ENCODE measurements at places on chromosomes 13 and 19. TPM values are rescaled to one million over a fixed set of nuclear protein-coding genes. Genes with fewer than 3 reads are reported as not detected.

Gene C19orf67
- not detected for total RNA-seq

Gene FREM2
- not detected for total RNA-seq

GRCh38 chr19:17540174-17540573, 15.3 kb upstream of the COLGALT1 start:
- DNase-seq, result no peak

DNA sequence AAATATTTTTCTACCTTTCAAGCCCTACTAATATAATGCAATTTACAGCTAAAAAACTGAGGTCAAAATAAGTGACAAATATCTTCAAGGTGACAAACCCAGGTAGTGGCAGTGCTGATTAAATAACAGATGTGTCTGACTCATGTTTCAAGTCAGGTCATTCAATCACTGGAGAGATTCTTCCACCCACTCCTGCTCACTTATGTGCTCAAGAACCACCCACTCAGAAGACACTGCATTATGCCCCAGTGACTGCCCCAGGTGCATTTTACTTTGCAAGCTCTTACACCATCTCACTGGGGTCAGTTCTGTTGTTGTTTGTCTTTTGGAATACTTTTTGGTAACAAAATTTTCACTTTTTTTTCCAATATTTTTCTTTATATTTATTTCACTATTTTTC, 2.2 kb downstream of the ZNF100 start:
- DNase-seq, result peak; percentile 14

- no peak for DNase-seq
These were observed 26.3 kb upstream of the TNFSF11 start for GRCh38 chr13:42547612-42548011.

DNA sequence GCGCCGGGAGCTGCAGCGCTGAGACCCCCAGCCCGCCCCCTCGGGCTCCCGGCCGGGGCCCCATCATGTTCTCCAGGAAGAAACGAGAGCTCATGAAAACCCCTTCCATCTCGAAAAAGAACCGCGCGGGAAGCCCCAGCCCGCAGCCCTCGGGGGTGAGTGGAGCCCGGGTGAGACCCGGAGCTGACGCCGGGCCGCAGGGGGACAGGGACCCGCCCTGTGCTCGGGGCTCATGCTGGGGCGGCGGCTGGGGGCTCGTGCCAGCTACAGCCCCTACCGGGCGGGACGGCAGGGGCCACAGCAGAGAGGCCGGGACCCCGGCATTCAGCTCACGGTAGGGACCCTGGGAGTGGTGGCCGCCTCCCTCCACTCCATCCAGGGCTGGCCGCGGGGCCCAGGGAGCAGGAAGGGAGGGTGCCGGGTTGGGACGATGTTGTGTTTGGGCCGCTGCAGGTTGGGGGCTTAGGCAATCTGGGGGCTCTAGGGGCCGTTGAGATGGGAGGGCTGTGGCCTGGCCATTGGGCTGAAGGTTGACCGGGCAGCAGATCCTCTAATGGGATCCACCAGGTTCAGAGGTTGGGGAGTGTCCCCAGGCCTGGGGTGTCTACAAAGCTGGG, 482 bp downstream of the ARHGAP45 start:
- DNase-seq, result no peak

DNA sequence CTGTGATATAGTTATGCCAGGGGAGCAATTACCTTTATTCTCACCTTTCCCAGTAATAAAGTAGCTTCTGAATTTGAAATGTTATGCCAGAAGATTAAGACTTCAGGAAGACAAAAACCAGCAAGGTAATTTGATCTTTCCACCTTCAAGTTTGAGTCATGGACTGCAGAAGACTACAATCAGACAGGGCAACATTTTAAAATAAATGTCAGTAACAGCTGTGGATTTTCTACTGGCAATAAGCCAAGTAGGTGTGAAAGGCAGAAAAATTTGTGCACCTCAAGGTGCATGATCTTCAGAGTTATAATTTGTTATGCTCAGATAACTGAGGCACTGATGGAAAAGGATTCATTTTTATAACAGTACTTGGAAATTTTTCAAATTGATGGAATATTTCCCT, 54.9 kb downstream of the SLITRK1 start:
- DNase-seq, result peak; percentile 6

DNA sequence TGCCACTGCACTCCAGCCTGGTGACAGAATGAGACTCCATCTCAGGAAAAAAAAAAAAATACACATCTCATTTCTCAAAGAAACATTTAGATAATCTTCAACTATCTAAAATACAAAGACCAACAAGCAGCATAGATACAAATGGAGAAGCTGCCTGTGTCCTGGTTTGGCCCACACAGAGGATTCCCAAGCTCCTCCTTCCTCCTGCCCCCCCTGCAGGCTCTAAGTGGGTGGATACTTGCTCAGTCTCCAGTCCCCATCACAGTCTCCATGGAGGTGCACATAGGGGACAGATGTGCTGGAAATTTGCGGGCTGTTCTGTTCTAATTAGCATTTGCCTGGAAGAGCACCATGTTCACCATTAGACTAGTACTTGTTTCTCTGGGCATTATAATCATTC, 59.9 kb downstream of the ABCC4 start:
- no peak for DNase-seq

DNA sequence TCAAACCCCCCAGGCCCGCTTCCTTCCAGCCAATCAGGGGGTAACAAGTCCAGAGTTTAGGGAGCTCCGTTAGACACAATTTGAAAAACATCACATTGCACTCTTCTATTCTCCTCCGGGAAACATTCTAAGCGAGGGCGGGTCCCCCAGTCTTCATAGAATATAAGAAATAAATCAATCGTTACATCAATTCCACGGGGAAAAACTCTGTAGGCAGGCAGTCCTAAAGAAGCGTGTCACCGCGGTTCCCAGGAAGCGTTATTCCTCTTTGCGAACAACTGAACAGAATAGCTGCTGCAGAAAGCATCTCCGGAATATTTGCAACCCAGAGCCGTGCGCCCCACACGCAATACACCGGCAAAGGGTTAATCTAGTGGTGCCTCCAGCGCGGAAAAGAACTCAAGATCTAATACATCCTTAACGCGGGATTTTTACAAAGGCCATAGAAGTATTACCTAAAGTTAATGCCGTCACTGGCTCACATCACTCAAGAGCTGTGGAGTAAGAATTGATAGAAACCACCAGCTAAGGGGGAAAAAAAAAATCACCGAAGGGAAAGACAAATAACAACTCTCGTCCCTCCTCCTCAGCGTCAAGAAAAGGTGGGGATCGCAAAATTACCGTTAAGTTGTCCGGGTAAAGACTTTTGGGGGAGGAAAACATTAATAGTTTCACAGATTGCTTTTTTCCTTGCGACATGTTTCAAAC, 65.1 kb downstream of the KCNRG start:
- DNase-seq, result peak; percentile 58

Gene RASGRP4
- not detected for total RNA-seq

- peak; percentile 63 for DNase-seq
These were observed 14.1 kb upstream of the PRKD2 start for GRCh38 chr19:46731007-46731501.

- no peak for DNase-seq
These were observed 1.0 kb upstream of the HAMP start for GRCh38 chr19:35281303-35281702.

GRCh38 chr13:65914716-65915115, 1315.4 kb downstream of the PCDH9 start:
- DNase-seq, result peak; percentile 23

- DNase-seq, result no peak
These were observed at the start of gene ZNF835 for GRCh38 chr19:56671613-56671994. Gene ZNF835 (minus strand): TSS chr19:56671757. CDS start chr19:56665198, 6,559 bp downstream.

DNA sequence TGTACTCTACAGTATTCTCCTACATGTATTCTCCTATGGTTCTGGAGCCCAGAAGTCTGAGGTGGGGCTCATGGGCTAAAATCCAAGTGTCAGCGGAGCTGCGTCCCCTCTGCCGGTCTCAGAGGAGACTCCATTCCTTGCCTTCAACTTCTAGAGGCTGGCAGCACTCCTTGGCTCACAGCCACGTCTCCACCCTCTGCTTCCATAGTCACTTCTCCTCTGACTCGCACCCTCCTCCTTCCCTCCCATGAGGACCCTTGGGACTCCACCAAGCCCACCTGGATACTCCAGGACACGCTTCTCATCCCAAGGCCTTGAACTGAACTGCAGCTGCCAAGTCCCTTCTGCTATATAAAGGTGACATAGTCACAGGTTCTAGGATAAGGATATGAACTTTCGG, 27.8 kb downstream of the DHRS12 start:
- DNase-seq, result no peak

DNA sequence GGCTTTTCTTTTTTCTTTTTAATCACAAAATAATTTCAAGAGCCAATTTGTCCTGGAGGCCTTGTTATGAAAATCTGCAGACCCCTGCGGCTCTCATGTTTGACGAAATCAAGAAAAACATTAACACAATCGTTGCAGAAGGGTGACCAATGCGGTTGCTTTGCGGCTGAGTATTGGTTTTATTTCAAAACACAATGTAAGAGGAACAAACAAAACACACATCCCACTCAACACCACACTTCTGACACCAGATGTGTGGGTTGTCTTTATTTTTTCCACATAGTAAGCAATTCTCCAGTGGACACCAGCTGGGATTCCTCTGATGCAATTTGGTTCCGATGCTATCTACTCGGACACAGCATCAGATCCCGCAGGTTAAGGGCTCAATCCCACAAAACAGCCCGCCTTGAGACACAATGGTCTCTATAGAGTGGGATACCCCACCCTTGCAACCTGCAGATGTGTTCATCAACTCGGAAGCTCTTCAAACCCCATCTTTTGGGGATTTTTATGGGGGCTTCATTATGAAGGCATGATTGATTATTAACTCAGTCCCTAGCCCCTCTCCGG, 21.9 kb upstream of the CCDC124 start:
- no peak for DNase-seq

- peak; percentile 79 for DNase-seq
These were observed 16.2 kb upstream of the NFIC start for GRCh38 chr19:3350014-3350663.

DNA sequence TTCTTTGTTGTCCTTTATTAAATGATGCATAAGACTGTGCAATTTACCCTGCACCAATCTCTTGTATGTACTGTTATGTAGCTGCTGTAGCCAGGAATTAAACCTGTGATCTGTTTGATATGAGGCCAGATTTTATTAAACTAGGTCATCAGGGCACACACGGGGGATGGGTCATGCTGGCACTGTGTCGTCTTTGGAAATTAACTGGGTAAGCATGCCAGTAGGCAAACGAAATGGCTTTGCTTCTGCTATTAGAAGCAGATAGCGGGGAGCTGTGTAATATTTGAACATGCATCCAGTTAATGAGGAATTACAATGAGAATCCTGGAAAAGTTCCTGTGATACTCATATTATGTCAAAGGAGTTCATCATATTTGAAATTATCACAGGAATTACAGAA, 23.5 kb downstream of the MTUS2 start:
- DNase-seq, result no peak

- no peak for DNase-seq
These were observed at the start of gene CACNG7 for GRCh38 chr19:53908935-53909415. Gene CACNG7 (plus strand): TSS chr19:53909278. CDS start chr19:53912832, 3,554 bp downstream.

Gene UBL3
- total RNA-seq, result 18.2 TPM

- no peak for DNase-seq
These were observed 15.4 kb downstream of the BBC3 start for GRCh38 chr19:47215581-47215980.

Gene TMEM272
- total RNA-seq, result not detected

Gene KCTD4
- total RNA-seq, result 0.54 TPM

DNA sequence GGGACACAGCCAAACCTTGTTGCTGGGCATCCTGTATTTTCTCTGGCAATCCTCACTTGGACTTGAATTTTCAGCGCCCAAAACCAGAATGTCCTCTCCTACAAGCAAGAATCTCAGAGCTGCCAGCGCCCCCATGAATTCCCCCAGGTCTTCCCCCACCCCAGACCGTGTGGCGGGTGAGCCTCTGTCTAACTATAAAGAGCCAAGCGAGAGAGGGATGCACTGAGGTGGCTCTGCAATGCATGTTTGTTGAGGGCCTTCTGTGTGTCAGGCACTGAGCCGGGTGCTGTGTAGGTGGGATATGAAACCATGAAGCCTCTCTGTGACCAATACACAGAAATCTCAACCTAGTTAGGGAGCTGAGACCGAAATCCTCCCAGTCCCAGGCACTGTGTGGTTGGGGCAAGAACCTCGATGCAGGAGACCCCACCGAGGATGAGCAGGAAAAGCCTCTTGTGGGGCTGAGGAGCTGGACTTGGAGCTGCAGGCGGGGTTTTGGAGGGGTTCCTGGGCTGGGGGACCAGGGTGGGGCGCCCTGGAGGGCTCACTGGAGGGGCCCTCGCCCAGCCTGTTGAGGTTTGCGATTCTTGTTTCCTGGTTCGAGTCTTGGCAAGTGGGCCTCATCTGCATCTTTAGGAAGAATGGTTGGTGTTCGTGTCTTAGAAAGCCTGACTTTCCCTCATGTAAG, 12.4 kb upstream of the PROZ start:
- no peak for DNase-seq

Gene ZNF837
- 1.7 TPM for total RNA-seq

- DNase-seq, result no peak
These were observed 21.8 kb downstream of the CCDC8 start for GRCh38 chr19:46391296-46392251.

- DNase-seq, result no peak
These were observed 16.7 kb downstream of the TICAM1 start for GRCh38 chr19:4814625-4815425.

DNA sequence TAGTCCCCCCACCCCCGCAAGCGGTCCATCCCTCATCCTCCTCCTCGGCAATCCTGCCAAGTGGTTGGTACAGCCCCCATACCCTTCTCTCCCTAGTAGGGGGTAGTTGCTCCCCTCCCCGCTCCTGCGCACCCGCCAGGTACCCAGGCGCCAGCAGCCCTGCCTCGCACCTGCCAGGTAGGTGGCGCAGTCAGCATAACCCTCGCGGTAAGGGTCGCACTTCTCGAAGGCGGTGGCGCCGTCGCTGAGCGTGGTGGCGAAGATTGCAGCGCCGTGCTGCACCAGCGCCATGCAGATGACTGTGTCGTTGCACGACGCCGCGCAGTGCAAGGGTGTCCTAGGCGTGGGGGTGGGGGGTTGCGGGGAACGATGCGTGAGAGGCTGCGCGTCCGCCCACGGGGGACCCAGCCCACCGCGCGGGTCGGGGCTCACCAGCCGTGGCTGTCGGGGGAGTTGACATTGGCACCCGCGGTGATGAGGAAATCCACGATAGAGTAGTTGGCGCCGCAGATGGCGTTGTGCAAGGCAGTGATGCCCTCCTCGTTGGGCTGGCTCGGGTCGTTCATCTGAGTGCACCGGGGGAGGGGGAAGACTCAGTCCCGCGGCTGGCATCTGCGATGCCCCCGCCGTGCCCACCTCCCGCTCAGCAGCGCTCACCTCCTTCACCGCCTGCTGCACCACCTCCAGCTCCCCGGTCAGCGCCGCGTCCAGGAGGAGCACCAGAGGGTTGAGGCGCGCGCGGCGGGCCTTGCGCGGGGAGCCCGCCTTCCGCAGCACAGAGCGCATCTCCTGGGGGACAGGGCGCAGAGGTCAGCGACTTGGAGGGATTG, 15.2 kb upstream of the ERCC2 start:
- DNase-seq, result no peak

DNA sequence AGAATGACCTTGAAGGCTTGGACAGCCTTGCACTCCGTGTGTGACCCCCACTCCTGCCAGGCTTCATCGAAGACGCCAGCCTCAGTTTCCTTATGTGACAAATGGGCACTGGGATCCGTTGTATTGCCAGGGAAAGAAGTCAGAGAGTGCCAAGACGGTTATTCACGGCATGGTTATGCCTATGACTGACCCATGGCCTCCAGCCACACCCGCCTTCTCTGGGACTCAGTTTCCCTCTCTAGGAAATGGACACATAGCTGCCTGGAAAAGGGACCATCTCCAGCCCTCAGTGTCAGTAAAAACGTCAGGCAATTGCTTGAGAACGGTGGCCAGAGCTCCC, 915 bp upstream of the UBE2S start:
- DNase-seq, result no peak

- peak; percentile 9 for DNase-seq
These were observed 308.4 kb downstream of the SHISA2 start for GRCh38 chr13:25743421-25743820.

Gene SHISA7
- not detected for total RNA-seq
